ENCODE measurements at places on chromosomes 6 and 20. TPM values are rescaled to one million over a fixed set of nuclear protein-coding genes. Genes with fewer than 3 reads are reported as not detected.

BTN1A1 gene
- not detected for total RNA-seq

FABP7 gene
- total RNA-seq, result not detected

PLCB4 gene
- not detected for total RNA-seq

HAO1 gene
- total RNA-seq, result not detected

TBC1D22B gene
- total RNA-seq, result 15.3 TPM

FAM83B gene
- total RNA-seq, result not detected

SGK2 gene
- 0.37 TPM for total RNA-seq

- DNase-seq, result no peak
Observed at GRCh38 chr6:23524548-23524947, 601.5 kb upstream of the NRSN1 start.

DNA sequence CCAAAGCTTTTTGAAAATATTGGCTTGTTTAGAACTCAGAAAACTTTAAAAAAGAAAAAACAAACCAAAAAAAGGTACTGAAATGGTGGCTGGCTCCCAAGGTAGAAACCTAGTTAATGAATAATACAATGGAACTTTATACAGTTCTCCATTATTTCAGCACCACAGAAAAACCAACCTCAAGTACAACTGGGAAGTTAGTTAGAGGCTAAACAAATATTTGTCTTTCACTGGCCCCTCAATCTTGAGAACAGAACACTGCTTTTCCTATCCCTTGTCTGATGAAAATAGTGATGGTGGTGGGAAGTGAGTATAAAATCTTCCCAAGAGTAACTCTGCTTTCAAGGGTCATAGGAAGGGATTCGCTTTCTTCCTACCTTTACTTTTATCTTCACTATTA lies 126.5 kb downstream of the REV3L start:
- no peak for DNase-seq

GRCh38 chr6:40286721-40287120 lies 300.4 kb downstream of the LRFN2 start:
- DNase-seq, result no peak

DNA sequence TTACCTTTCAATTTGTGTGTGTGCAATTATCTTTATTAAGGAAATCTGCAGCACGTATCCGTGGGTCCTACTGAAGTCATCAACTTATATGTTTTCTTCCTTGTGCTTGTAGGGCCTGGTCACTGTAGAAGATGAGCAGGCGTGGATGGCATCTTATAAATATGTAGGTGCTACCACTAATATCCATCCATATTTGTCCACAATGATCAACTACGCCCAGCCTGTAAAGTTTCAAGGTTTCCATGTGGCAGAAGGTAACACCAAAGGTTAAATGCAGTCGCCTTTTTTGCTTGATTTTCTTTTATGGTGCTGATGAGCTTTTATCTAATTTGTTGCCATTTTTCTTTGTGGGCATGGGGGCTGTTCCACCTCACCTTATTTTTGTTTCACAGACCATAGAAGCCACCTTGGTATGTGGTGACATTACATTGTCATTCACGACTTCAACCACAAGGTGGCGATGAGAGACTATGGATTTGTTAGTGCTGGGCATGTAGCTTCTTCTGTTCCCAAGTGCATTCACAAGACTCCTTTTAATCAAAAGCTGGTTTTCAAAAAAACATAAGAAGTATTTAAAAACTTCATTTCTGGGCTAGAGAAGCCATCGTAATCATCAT lies 106.5 kb upstream of the LAMP5 start:
- peak; percentile 59 for DNase-seq

GRCh38 chr6:150788089-150788488 lies 77.4 kb upstream of the MTHFD1L start:
- no peak for DNase-seq

GRCh38 chr6:34416877-34417371 lies 8.9 kb downstream of the RPS10 start:
- no peak for DNase-seq

DNA sequence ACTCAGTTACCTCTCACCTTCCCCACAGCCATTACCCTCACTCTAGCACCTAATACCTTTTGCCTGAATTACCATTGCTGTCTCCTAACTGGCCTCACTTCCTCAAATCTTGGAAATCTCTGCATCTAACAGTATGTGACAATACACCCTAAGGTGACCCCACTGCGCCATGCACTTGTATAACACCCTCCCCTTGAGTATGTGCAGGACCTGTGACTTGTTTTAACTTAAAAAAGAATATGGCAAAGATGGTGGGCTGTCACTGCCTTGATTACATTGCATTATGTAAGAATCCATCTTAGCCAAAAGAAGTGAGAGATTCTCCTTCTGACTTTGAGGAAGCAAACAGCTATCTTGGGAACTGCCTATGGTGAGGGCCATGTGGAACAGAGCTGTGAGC lies 29.9 kb upstream of the PKHD1 start:
- no peak for DNase-seq

DNA sequence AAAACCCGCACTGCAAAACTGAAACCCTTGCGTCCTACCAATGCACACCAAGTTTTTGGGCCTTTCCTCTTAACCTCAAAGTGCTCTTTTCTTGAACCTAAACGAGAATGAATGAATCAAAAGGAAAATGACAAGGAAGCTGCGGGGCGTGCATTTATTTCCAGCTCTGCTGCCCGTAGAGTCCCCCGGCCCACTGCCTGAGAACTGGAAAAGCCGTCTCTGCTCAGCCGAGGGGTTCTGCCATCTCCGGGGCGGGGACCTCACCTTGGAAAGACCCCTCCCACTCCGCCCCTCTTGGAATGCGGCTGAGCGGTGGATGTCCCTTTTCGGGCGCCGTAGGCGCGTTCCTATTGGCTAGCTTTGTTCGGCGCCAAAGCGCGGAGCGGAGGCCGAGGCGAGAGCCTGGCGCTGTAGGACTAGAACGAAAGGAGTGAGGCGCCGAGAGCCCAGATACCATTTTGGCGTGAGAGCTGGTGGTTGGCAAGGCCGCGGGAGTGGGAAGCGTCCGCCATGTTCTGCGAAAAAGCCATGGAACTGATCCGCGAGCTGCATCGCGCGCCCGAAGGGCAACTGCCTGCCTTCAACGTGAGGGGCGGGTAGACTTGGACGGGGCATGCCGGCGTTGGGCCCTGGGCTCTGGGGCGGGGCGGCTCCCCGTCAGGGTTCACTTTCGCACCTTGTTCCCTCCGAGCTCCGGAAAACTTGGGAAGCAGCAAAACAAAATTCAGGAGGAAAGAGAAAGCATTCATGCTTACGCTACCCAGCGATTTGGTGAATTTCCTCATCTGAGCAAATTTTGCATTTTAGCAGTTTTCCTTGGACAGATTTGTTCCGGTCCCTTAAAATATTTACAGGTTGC lies at the start of gene GINS1:
GINS1 (plus strand) TSS at position 363 of the 859 bp plus-strand sequence; CDS start at position 511, 148 bp downstream.
- peak; percentile 84 for DNase-seq

GRCh38 chr6:68476611-68477010 lies 158.5 kb upstream of the ADGRB3 start:
- DNase-seq, result no peak

DNA sequence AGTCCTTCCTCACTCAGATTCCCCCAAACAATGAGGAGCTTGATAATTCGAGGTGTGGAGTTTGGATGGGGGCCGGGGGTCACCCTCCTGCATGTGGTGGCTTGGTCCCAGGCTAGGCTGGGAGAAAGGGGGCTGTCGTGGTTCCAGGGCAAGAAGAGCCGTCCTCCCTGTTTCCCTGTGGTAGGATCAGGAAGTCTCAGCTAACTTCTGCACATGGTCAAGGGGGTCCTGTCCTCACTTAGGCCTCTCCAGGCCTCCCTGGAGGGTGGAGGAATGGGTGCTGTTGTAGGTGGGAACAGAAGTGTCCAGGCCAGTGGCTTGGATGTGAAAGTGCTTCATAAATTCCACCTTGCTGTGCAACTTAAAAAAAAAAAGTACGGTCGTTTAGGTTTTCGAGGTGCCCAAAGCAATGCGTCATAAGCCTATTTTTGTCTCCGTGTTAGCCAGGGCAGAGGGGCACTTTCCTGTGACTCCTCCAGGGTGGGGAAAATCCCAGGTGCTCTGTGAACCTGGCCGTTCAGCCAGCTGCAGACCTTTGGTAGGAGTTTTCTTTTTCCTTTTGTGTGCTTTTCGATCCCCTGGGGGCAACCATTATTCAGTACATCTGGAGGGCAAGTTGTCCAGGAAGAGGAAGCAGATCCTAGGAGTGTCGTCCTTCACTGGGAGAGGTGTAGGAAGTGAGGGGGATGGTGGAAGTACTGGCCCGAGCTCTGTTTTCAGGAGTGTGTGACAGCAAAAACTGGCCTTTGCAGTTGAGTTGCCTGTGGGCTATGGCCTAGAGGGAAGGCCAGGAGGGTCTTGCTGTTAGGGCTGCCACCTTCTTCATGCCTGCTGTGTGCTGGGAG lies 9.6 kb downstream of the IGF2R start:
- DNase-seq, result no peak

GRCh38 chr6:129022011-129022553 lies 139.1 kb downstream of the LAMA2 start:
- DNase-seq, result no peak
